ENCODE measurements at places on chromosomes 11 and 22.

DNA sequence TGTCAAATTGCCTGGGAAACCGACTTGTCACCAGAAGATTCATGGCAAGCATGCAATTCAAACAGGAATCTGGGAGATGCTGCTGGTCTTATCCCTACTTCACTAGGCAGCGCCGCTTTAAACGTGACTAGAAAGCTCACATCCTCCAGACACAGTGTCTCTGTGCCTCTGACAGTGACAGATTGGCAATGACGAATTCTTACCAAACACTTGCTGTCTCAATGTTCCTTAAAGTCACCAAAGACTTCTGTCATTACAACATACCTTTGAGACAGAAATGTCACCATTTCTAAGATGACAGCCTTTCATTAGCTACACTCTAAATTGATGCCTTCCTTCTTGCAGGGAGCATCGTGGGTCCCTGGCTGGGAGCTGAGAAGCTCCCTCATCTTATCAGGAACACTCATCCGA, 197.8 kb downstream of the CWF19L2 start:
- DNase-seq = no peak

- no peak for DNase-seq
Measured at GRCh38 chr11:66017321-66017720, 5.5 kb downstream of the CST6 start.

GRCh38 chr11:11416917-11417316, 63.9 kb upstream of the CSNK2A3 start:
- no peak for DNase-seq

DNA sequence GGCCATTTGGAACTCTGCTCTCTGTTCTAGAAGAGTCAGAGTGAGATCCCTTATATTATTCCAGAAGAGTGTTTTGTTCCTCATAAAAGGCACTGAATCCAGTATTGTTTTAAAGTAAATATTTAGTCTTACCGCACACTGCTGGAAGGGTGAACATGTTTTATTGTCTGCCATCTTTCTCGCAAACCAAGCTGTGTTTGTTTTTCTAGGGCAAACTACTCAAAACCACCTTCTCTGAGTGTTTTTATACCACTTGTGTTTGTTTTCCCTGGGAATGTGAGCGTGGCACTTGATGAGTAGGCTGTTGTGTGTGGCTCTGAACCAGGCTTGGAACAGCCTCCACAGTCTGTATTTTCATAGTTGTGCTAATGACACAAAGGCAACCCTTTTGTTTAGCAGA, 89.8 kb downstream of the DBX1 start:
- DNase-seq = no peak

- no peak for DNase-seq
Measured at GRCh38 chr11:27300974-27301373, 62.0 kb downstream of the CCDC34 start.

GRCh38 chr11:57698843-57699365, 13.1 kb downstream of the MED19 start:
- DNase-seq = no peak

GRCh38 chr22:46346680-46347405, 11.3 kb downstream of the TRMU start:
- DNase-seq = peak; percentile 11

GRCh38 chr22:46864314-46865051, 102.0 kb downstream of the TBC1D22A start:
- DNase-seq = no peak

- DNase-seq = no peak
Measured at GRCh38 chr11:85628771-85629341, 463 bp downstream of the TMEM126B start.

- peak; percentile 65 for DNase-seq
Measured at GRCh38 chr11:62555464-62556107, 9.0 kb upstream of the AHNAK start.

DNA sequence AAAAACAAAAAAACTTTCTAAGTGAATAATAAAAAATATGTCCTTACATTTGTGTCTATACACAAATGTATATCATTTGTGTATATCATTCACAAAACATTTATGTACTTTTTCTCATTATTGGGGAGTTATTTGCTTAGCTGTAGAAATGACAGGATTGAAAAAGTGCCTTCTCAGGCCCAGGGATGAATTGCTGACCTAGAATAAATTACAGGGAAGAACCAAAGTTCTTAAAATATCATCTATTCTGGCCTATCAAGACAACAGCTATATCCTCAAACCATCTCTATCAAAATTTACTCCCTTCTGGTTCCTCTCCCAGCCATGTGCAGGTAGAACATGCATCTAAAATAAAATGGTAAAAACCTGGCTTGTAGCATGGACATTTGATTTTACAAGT, 1.9 kb upstream of the RAB6A start:
- no peak for DNase-seq

GRCh38 chr11:102950622-102951081, 4.9 kb downstream of the MMP13 start:
- no peak for DNase-seq

GRCh38 chr11:72352859-72353551, 81.3 kb downstream of the CLPB start:
- peak; percentile 67 for DNase-seq

GRCh38 chr11:55357560-55358184, 10.1 kb upstream of the OR4A15 start:
- DNase-seq = no peak

- no peak for DNase-seq
Measured at GRCh38 chr22:21047730-21048129, 2.0 kb downstream of the LRRC74B start.

GRCh38 chr11:57349491-57350274, 11.5 kb downstream of the P2RX3 start:
- peak; percentile 58 for DNase-seq

- DNase-seq = no peak
Measured at GRCh38 chr11:72002841-72003775, 4.4 kb downstream of the IL18BP start.

GRCh38 chr22:30402028-30402765, 5.4 kb downstream of the SEC14L2 start:
- no peak for DNase-seq

DNA sequence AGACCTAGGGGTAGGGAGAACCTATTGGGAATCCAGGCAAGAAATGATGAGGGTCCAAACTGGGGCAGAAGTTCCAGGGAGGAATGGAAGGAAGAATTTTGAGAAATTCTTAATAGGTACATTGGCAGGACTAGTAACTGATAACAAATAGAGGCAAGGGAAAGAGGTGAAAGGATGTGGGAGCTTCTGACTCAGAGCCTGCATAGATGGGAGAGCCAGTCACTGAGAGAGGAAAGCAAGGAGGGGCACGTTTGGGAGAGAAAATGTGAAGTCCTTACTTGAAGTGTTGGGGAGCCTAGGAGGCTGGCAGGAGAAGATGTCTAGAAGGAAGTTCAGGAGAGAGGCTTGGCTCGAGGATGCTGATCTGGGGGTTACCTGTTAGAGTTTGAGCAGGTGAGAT, 104.6 kb upstream of the NCAM1 start:
- DNase-seq = no peak

GRCh38 chr22:32661296-32661695, 140.2 kb upstream of the TIMP3 start:
- DNase-seq = peak; percentile 69

DNA sequence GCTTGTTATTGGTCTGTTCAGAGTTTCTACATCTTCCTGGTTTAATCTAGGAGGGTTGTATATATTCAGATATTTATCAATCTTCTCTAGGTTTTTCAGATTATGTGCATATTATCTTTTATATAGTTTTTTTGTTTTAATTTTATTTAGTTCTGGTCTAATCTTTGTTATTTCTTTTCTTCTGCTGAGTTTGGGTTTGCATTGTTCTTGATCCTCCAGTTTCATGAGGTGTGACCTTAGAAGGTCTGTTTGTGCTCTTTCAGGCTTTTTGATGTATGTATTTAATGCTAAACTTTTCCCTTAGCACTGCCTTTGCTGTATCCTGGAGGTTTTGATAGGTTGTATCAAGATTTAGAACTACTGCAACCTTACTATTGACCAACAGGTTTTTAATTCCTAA, 117.7 kb downstream of the VPREB1 start:
- DNase-seq = no peak

DNA sequence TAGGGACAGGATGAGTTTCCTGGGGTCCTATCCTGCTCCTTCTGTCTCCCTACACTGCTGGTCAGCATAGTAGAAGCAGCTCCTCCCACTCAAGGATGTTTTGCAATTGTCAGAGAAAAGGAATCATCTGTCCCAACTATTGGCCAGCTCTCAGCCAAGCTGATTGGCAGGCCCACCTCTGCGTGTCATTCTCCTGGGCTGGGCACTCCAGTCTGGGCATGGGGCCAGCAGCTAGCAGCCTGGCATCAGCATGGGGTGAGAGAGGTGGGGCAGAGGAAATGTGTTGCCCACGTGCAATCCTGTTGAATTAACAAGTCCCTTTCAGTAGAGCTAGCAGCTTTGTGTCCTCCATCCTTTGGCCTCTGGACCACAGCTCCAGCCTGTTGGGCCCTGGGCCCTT, 14.1 kb downstream of the ANKK1 start:
- DNase-seq = no peak

GRCh38 chr11:128288368-128288767, 299.0 kb downstream of the ETS1 start:
- DNase-seq = no peak

DNA sequence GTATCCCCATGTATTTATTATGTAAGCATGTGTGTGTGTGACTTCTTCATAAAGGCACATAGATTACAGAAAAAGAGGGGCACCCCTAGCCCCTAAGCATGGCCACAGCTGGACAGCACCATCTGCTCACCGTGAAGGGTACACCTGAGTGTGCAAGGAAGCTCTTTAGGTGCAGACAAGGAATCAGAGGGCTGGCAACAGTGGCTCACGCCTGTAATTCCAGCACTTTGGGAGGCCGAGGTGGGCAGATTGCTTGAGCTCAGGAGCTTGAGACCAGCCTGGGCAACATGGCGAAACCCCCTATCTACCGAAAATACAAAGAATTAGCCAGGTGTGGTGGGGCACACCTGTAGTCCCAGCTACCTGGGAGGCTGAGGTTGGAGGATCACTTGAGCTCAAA, 56.3 kb downstream of the DGCR2 start:
- no peak for DNase-seq

DNA sequence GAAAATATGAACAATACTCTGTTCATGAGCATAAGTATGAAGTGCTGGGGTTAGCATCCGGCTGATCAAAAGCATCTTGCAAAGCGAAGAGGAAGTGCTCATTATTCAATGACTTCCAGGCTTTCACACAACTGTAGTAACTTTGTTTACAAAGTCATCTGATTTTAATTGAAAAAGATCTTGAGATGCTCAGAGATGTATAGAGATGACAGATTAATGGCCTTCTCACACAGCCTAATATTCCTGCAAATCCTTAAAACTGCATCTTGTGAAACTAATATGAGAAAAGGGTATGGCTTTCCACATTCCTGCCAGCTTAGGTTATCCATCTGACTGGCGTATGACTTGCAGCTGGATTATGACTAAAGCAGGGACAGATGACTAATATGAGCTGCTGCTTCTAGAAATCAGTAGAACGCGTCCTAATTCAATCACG, 125.4 kb downstream of the CASP12 start:
- peak; percentile 50 for DNase-seq

GRCh38 chr11:134464196-134464595, 52.2 kb upstream of the B3GAT1 start:
- no peak for DNase-seq

- DNase-seq = peak; percentile 68
Measured at GRCh38 chr11:57567515-57568329, at the start of gene UBE2L6. Gene UBE2L6 (minus strand): TSS chr11:57567672. CDS start chr11:57567611, 61 bp downstream.

DNA sequence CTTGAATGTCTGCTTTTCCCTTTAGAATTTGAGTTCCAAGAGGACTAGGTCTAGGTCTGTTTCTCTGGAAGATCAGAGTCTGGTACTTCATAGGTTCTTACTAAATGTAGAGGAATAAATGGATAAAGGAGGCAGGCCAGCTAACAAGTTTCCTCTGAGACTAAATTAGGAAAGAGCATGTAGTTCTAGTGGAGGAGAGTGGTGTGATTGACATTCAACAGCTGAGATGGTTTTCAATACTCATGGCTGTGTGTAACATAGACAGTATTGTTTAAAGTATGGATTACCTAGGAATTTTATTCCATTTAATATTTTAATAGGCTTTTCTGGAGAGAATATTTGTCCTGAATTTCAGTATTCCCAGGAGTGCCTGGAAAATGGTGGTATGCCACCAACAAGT, 364.7 kb downstream of the METTL15 start:
- no peak for DNase-seq

- no peak for DNase-seq
Measured at GRCh38 chr11:111088847-111089355, 156.6 kb upstream of the POU2AF2 start.

GRCh38 chr11:78688460-78688859, 113.8 kb upstream of the NARS2 start:
- no peak for DNase-seq

- DNase-seq = no peak
Measured at GRCh38 chr11:134276396-134277182, 410 bp downstream of the GLB1L3 start.

GRCh38 chr11:76808996-76809395, 25.8 kb downstream of the TSKU start:
- no peak for DNase-seq

DNA sequence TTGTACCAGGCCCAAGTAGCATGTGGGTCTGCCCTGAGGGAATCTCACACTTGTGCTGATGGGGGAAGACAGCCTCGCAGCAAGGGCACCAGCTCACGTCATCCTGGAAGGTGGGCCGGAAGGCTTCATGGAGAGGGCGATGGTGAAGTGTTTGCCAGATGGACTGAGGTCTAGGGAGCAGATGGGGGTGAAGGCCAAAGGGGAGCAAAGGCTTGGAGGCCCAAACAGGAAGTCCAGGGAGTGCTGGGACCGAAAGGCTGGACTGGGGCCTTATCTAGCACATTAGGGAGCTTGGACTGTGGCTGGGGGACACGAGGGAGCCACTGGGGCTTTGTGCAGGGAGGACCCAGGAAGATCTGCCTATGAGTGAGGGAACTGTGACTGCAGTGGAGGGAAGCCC, 1.2 kb upstream of the TNFRSF13C start:
- no peak for DNase-seq

- DNase-seq = no peak
Measured at GRCh38 chr22:31790240-31790639, 36.4 kb downstream of the DEPDC5 start.

- no peak for DNase-seq
Measured at GRCh38 chr11:111307472-111308108, 9.2 kb downstream of the POU2AF3 start.

Measured in left hindlimb (tissue), 1 donor.